GM04503 (cell line): ENCODE measurements at places on chromosomes 6 and 20.
A peak's percentile ranks its signal among the peaks of the same experiment; 100 is the strongest.

DNA sequence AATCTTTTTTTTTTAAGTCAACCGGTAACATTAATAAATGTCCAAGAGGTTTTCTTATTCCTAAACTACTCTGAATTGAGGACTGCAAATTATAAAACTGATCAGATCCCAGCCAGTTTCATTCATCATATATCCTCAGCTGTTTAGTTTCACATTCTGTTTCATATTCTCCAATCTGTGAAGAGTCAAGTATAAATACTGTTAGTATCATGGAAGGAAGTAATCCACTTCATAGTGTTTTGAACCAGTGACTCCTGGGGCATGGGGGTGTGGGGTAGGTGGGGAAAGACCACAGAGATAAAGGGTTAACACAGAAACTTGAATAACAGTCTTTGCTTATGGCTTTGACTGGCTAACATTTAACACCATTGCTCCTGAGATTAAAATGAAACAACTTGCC lies 69.9 kb downstream of the FYN start:
- no peak for DNase-seq

DNA sequence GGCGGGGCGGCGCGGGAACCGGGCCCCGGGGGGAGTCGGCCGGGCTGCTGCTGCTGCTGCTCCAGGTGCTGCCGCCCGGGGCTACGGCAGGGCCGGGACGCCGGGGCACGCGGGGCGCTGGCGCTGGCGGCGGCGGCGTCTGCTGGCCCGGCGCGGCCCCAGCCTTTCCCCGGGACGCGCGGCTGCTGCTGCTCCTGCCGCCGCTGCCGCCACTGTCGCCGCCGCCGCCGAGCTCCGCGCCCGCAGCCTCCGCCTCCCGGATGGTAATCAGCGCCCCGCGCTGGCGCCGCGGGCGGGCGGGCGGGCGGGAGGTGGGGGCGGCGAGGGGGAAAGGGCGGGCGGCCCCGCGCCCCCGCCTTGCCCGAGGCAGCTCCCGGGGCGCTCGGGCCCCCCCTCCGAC lies 306 bp downstream of the EBF4 start:
- no peak for DNase-seq

DNA sequence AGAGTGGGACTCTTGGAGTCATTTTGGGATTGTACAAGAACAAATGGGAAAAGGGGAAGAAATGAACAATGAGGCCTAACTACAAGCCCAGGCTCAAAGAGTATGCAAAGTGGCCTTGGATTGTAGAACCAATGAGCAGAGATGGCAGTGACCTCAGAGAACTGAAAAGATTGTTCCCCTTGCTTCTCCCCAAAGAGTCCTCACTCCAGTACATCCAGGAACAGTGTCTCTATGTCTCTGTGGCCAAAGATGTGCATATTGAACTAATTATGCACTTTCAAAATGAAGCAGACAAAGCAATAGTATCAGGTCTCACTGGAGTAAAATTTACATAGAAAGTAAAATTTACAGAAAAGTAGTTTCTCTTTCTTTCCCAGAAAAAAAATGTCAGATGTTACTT lies 81.0 kb downstream of the SMLR1 start:
- DNase-seq, result no peak

GRCh38 chr20:22063753-22064152 lies 358.3 kb downstream of the PAX1 start:
- no peak for DNase-seq

DNA sequence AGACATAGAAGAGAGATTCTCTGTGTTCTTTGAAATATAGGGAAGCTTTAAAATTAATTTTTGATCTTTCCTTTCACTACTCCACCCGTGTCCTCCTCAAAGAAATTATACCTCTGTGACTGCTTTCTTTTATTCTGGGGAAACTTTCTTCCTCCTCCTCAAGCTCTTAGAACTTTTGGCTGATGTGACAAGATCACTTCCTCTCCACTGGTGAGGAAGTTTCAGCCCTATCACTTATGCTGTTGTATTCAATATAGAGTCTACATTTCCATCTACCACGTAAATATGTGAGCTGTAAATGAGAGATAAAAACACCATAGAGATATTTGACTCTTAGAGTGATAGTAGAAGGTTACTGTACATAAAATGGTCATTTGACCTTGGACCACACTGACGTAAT lies 141.9 kb upstream of the SASH1 start:
- DNase-seq, result no peak

DNA sequence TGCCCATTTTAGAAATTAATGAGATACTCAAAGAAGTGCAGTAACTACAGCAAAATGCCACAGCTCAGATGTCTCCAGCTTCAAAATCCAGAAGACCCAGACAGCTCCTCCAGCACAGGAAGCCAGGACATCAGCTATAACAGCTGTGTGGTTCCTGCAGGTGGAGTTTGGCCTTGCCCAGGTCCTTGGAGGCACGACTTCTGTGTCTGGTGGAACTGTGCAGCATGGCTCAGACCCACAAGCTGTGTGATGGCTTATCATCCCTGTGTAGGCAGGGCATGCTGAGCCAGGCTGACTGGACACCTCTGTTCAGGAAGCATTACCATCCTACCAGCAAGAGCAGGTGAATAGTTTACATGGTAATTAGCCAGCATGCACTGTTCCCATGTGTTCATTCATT lies 26.5 kb upstream of the CD93 start:
- DNase-seq, result no peak

- no peak for DNase-seq
Measured at GRCh38 chr6:99712519-99712918, 105.9 kb downstream of the PRDM13 start.

DNA sequence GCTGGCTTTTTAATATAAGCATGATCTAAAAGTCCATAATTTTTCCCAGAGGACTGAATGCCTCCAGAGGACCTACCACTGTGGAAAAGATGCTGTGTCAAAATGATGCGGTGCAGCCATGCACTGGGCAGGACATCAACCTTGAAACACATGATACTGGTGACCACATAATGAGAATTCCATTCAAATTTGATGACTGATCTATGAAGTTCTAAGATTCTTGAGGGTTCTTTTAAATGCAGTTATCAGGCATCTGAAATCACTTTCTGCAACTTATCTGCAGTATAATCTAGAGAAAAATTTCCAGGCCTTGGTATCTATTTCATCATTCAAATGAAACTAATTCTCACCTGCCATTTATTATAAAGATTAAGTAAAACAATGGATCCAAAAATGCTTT lies 15.0 kb upstream of the MARCKS start:
- DNase-seq, result no peak

GRCh38 chr6:46410334-46410953 lies 80.8 kb downstream of the RCAN2 start:
- no peak for DNase-seq

GRCh38 chr6:45666846-45667245 lies 289.1 kb upstream of the SUPT3H start:
- no peak for DNase-seq

DNA sequence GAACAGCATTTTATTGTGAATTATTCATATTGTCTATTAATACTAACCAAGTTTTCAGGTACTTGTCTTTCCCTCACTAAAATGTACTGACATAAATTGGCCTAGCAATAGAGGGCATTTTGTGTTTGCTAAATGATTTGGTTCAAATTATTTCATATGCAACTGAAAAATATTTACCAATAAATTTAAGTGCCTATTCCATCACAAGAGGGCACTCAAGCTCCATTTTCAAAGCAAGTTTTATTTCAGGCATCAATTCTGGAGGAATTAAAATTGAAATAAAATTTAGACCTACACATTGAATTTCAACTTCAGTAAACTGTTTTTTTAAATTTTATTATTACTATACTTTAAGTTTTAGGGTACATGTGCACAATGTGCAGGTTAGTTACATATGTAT lies 114.3 kb upstream of the SYNCRIP start:
- DNase-seq, result no peak

- DNase-seq, result no peak
Measured at GRCh38 chr20:54262671-54263070, 54.8 kb downstream of the PFDN4 start.

DNA sequence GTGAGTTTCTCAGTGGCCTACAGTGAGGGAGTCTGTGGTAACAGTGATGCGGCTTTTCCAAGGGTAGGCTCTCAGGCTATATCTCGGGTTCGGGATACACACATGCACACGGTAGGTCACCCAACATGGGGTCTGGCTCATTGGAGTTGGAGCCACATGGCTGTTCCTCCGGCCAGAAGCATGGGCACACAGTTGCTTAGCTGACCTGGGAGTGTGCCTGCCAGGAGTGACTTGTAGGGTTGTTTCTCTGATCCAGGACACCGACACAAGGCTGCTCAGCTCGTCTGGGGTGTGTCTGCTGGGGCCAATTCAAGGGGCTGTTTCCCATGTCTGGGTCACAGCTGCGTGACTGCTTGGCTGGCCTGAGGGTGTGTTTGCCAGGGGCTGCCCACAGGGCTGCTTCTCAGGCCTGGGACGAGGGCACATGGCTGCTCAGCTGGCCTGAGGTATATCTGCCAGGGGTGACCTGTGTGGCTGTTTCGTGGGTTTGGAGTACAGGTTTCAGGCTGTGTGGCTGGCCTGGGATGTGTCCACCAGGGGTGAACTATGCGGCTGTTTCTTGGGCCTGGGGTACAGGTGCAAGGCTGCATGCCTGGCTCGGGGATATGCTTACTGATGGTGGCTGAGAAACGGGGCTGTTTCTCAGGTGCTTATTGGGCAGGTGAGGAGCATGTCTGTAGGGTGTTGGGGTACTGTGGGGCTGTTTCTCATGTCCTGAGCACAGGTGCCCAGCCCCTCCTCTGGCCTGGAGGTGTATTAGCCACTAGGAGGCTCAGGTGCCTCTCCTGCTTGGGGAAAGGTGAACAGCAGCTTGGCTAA lies 15.2 kb downstream of the KIF25 start:
- no peak for DNase-seq

GRCh38 chr6:163925839-163926238 lies 511.3 kb downstream of the QKI start:
- no peak for DNase-seq

DNA sequence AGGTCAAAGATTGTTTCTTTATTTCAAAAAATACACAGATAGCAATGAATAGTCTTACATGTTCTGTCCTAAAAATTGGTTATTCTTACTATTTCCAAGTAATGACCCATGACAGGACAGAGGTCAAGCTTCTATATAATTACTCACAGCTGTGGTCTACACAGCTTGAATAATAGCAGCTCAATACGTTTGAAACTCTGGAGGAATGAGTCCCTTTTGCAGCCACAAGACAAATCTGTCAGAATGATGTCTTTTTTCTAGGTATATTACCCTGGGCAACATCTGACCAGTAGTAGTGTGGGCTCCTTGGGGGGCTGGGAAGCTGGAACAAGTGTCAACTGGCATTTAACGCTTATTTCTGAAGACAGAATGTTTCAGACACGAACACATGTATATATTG lies 84.9 kb upstream of the HTR1B start:
- DNase-seq, result no peak

GRCh38 chr6:161890832-161891297 lies 617.0 kb upstream of the AGPAT4 start:
- DNase-seq, result no peak

DNA sequence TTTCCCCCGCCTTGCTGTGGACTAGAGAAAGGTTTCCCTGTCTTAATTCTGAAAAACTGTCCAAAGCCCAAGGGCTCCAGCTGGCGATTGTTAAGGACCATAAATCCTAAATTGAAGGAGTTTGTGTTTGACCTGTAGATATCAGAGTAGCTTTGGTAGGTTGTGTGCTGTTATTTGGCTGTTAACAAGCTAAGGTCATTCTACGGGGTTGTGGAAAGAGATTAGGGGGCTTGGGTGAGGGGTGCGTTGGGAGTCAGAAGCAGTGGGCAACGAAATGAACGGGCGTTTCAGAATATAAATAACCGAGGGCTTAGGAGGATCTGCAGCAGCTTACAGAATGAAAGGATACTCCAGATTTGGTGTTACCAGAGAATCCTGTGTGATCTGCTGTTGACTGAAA lies 32.6 kb upstream of the BTN3A2 start:
- no peak for DNase-seq

DNA sequence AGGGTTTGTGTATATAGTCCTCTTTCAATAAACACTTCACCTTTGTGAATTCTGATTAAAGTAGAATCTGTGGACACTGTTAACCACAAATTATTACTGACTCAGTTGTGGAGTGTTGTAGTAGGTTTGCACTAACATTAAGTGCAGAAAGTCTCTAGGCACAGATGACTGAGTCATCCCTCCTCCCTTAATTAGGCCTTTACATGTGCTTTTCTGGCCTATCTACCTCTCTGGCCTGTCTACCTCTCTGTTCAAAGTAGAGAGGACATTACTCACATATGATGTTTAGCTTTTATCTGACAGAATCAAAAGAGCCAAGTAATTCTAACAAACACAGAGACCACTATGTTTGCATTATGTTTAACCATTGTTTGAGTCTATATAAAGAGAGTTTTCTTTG lies 783.0 kb downstream of the TENT5A start:
- DNase-seq, result no peak

DNA sequence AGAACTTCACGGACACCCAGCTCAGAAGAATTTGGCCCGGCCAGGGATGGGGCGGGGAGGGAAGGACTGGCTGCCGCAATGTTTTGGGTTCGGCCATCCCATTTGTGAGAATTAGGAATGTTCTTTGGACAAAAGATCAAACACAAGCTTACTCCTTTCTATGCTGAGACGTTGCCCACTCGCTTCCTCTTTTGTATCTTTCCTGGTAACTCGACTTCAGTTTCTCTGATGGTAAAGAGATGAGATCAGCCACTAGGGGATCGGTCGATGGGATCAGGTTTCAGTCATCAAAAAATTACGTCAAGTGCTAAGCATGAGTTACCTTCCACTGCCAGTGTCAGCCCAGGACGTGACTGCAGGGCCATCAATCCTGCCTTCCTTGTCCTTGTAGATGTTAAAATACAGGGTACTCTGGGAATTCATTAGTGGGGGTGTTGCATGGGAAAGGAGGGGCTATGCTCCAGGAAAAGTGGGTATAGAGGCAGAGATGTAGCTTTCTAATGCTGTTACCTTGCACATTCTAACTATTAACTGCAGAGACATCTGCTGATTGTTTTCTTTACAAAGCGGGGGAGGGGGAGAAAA lies 190.2 kb downstream of the TSHZ2 start:
- peak; percentile 54 for DNase-seq
